ENCODE measurements at places on chromosomes 4 and X. TPM values are rescaled to one million over a fixed set of nuclear protein-coding genes. Genes with fewer than 3 reads are reported as not detected.
A peak's percentile ranks its signal among the peaks of the same experiment; 100 is the strongest.

GRCh38 chr4:4712800-4713528, 146.5 kb upstream of the MSX1 start:
- DNase-seq, result no peak

- no peak for DNase-seq
Observed at GRCh38 chrX:130260316-130260715, 8.4 kb downstream of the ZNF280C start.

DNA sequence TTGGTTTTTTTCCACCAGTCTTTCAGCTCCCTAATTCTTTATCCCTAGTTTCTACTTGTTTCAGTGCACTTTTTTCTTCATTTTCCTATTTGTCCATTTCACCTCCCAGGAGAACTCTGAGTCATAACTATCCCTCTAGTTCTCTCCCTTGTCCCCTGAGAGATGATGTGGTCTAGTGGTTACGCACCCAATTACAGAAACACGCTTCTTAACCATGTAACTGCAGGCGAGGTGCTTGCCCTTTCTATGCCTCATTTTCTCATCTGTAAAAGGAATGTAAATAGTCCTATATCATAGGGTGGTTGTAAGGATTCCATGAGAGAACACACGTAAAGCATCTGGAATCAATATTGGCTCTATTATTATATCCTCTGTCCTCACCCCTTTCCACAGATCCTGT, 8.8 kb upstream of the GRPR start:
- no peak for DNase-seq

DNA sequence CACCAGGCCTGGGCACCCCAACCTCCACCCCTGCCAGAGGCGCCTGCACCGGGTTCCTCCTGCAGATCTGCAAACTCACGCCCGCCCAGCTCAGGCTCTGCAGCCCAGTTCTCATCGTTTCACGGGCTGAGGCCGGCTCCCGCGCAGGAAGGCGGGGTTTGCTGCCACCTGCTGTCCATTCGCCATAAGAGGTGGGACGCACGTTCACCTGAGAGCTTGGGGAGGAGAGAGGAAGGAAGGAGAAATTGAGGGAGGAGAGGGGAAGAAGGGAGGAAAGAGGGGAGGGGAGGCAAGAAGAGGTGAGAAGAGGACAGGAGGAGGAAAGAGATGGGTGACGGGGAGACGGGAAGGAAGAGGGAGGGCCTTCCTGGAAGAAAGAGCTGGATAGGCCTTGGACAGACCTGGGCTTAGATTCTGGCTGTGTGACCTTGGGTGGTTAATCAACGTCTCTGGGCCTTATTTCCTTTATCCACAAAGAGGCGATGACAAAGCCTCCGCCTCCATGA, 114.5 kb downstream of the ADRA2C start:
- peak; percentile 37 for DNase-seq

GRCh38 chrX:39204945-39205344, 403.7 kb downstream of the MID1IP1 start:
- DNase-seq, result no peak

DSPP gene
- total RNA-seq, result not detected

NPY2R gene
- not detected for total RNA-seq

MTCP1 gene
- 36.1 TPM for total RNA-seq

POU4F2 gene
- total RNA-seq, result not detected
